Calu3 (cell line): ENCODE measurements at places on chromosomes 4 and X. TPM values are rescaled to one million over a fixed set of nuclear protein-coding genes. Genes with fewer than 3 reads are reported as not detected.

DNA sequence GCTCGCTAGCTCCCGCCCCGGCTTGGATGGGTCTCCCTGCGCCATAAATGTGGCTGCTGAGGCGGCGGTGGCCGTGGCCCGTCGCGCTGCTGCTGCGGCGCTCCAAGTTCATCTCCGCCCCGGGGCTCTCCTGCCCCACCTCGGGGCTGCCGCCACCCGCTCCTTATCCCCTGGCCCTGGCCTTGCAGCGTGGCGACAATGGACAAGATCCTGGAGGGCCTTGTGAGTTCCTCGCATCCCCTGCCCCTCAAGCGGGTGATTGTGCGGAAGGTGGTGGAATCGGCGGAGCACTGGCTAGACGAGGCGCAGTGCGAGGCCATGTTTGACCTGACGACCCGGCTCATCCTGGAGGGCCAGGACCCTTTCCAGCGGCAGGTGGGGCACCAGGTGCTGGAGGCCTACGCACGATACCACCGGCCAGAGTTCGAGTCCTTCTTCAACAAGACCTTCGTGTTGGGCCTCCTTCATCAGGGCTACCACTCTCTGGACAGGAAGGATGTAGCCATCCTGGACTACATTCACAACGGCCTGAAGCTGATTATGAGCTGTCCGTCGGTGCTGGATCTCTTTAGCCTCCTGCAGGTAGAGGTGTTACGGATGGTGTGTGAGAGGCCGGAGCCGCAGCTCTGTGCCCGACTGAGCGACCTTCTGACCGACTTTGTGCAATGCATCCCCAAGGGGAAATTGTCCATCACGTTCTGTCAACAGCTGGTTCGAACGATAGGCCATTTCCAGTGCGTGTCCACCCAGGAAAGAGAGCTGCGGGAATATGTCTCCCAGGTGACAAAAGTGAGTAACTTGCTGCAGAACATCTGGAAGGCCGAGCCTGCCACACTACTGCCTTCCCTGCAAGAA, 763 bp downstream of the USP38 start:
- H3K27ac ChIP-seq: peak overlapping the region; percentile 94
- H3K4me1 ChIP-seq: peaks cover 29% of the 10 kb centered on the region
- H3K4me3 ChIP-seq: peak overlapping the region; percentile 85

DNA sequence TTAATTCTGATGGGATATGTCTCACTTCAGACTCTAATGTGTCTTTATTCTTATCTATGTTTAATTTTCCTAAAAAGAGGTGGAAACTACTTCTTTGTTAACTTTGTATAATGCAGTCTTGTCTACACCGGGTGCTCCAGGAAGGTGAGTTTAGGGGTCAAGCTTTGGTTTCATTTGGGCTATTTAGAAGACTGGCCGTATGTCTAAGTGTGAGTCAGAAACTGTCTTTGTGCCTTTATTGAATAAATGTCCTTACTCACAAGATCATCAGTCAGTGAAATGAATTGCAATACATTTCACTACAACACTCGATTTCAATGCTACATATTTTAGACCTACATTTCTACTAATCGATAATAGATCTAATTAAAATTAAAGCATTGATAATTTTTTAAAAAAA, 56.2 kb downstream of the PROM1 start:
- peaks cover 25% of the 10 kb centered on the region for H3K4me1 ChIP-seq
- DNase-seq: no peak
- H3K27me3 ChIP-seq: no peaks in the 10 kb centered on the region
- H3K4me3 ChIP-seq: no peak overlapping the region
- peak overlapping the region; percentile 44 for H3K27ac ChIP-seq

GRCh38 chr4:65646136-65646535, 24.2 kb downstream of the EPHA5 start:
- no peak overlapping the region for H3K27ac ChIP-seq
- H3K36me3 ChIP-seq: no peaks in the 10 kb centered on the region
- DNase-seq: no peak
- peaks cover 28% of the 10 kb centered on the region for H3K4me1 ChIP-seq
- H3K27me3 ChIP-seq: no peaks in the 10 kb centered on the region
- H3K4me3 ChIP-seq: no peak overlapping the region

- DNase-seq: no peak
- no peak overlapping the region for H3K4me3 ChIP-seq
- H3K27ac ChIP-seq: no peak overlapping the region
- H3K4me1 ChIP-seq: no peaks in the 10 kb centered on the region
- no peaks in the 10 kb centered on the region for H3K27me3 ChIP-seq
Measured at GRCh38 chr4:1644891-1645657, 39.0 kb downstream of the FAM53A start.

- H3K4me1 ChIP-seq: no peaks in the 10 kb centered on the region
- no peak overlapping the region for H3K27ac ChIP-seq
- H3K27me3 ChIP-seq: peaks cover 36% of the 10 kb centered on the region
- H3K36me3 ChIP-seq: no peaks in the 10 kb centered on the region
- no peak for DNase-seq
Measured at GRCh38 chr4:108375434-108375833, 206.7 kb upstream of the LEF1 start.

GRCh38 chr4:113636877-113637276, 124.7 kb downstream of the CAMK2D start:
- H3K4me3 ChIP-seq: peak overlapping the region; percentile 42
- peaks cover 63% of the 10 kb centered on the region for H3K4me1 ChIP-seq
- peaks cover 7% of the 10 kb centered on the region for H3K36me3 ChIP-seq
- DNase-seq: peak; percentile 25

GRCh38 chrX:65528705-65529340, 5.8 kb downstream of the LAS1L start:
- peaks cover 12% of the 10 kb centered on the region for H3K4me1 ChIP-seq
- peak; percentile 58 for DNase-seq
- H3K27me3 ChIP-seq: no peaks in the 10 kb centered on the region
- no peak overlapping the region for H3K27ac ChIP-seq
- peaks cover 37% of the 10 kb centered on the region for H3K36me3 ChIP-seq
- H3K4me3 ChIP-seq: no peak overlapping the region

DNA sequence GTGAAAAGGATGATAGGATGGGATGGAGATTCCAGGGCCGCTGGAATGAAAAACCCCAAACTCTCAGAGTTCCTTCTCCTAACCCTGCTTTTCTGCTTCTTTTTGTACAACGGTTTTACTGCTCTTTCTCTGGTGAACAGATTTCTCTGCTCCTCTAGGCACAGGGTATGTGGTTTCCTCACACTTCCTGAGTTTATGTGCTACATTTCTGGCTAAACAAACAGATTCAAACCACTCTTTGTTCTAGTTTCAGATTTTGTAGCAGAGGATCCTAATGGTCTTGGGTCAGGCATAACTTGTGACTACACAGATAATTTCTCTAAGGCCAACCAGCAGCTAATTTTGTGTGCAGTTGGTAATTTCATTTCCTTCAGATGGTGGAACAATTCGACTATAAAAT, 52.6 kb downstream of the OSTC start:
- no peaks in the 10 kb centered on the region for H3K36me3 ChIP-seq
- no peak for DNase-seq
- no peaks in the 10 kb centered on the region for H3K4me1 ChIP-seq
- no peaks in the 10 kb centered on the region for H3K27me3 ChIP-seq
- no peak overlapping the region for H3K27ac ChIP-seq

- DNase-seq: no peak
- no peaks in the 10 kb centered on the region for H3K27me3 ChIP-seq
- peaks cover 4% of the 10 kb centered on the region for H3K36me3 ChIP-seq
Measured at GRCh38 chr4:185775792-185776555, 36.0 kb downstream of the SORBS2 start.

- no peak for DNase-seq
- H3K4me1 ChIP-seq: no peaks in the 10 kb centered on the region
- H3K36me3 ChIP-seq: peaks cover 7% of the 10 kb centered on the region
- H3K27ac ChIP-seq: no peak overlapping the region
Measured at GRCh38 chr4:184960505-184960971, 57.8 kb upstream of the HELT start.

Gene ARR3
- not detected in 2 replicates for total RNA-seq
